IMR-90 (cell line): ENCODE measurements at places on chromosomes 2 and 18. TPM values are rescaled to one million over a fixed set of nuclear protein-coding genes. Genes with fewer than 3 reads are reported as not detected.

DNA sequence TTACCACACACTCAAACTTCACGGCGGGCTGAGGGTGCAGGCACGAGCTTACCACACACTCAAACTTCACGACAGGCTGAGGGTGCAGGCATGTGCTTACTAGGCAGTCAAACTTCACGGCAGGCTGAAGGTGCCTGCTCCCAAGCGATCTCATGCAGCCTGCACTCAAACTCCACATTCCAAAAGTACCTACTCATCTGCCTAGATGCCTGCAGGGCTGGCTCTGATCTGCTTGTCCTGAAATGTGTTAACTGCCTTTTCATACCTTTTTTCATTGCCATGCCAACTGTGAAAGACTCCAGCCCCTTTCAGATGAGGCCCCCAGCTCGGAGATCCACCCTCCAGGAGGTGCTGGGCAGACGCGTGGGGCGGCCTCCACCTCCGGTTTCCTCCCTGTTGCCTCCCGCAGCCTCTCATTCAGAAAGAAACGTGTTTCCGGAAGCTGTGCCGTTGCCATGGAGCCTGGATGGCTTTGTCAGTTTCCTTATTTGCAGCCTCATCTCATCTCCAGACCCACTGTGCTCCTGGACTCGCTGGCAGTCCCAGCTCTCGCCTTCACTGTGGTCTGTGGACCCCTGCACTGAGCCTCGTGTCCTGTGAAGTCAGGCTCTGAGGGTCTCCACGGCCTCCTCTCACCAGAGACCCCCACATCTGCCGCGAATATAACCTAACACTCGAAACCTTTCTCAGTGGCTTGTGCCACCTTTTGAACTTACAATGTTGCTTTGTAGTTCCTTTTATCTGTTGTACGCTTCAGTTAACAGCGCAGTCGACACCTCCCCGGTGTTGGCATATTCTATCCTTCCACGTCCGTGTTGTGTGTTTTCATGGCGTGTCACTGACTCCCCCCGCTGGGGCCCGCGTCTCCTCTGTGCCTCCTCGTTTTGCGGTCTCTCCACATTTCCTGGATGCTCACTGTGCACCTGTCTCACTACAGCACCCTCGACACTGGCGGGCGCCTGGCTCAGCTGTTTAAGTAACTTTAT, 106.1 kb upstream of the ALKAL2 start:
- DNase-seq, result no peak

DNA sequence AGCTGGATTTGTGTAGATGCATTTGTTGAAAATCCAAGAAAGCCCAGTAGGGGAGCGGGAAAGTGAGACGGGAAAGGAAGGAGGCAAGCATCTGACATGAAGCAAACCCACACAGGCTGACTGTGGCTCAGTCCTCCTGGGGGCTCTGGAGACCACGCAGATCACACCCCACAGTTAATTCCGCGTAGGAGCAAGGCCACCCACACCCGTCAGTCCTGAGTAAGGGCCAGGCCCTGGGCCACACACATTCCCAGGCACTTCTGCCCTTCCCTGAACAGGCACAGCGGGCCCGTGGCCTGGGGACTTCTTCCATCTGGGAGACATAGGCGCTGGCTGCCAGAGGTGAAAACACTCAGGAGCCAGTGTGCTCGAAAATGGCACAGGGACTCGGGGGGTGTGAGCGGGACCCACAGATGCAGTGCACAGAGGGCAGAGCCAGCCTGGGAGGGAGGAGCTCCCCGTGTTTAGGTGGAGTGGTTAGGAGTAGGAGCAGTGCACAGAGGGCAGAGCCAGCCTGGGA, 19.4 kb upstream of the PRLH start:
- DNase-seq, result no peak

DNA sequence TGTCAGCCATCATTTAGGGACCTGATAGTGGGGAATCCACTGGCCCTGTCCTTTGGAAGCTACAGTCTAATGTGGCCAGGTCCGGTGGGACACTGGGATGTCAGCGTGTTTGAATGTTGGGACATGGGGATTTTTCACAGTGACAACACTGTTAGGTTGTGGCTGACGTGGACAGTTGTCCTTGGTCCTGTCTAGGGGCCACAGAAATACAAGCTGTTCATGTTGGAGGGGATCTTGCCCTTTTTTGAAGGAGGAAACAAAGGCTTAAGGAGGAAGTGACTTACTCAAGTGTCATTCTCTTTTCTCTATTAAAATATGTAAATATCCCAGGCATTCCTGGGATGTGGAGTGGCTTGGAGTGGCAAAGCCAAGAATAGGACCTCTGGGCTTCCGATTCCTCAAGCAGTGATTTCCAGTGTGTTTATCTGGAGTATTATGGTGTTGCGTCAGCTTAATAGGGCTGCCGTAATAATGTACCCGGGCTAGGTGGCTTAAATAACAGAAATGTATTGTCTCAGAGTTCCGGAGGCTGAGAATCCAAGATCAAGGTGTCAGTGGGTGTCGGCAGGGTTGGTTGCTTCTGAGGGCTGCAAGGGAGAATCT, 8.5 kb downstream of the ACOXL start:
- DNase-seq, result no peak

GRCh38 chr2:149903626-149904025, 316.1 kb upstream of the MMADHC start:
- peak; percentile 38 for DNase-seq

GRCh38 chr2:120684289-120685065, 51.2 kb upstream of the GLI2 start:
- peak; percentile 86 for DNase-seq

GRCh38 chr2:190459881-190460280, 51.7 kb downstream of the MFSD6 start:
- no peak for DNase-seq

Gene SERPINB12
- total RNA-seq, result not detected in 2 replicates

Gene LHCGR
- total RNA-seq, result under 0.01 and 0.18 TPM in 2 replicates

DNA sequence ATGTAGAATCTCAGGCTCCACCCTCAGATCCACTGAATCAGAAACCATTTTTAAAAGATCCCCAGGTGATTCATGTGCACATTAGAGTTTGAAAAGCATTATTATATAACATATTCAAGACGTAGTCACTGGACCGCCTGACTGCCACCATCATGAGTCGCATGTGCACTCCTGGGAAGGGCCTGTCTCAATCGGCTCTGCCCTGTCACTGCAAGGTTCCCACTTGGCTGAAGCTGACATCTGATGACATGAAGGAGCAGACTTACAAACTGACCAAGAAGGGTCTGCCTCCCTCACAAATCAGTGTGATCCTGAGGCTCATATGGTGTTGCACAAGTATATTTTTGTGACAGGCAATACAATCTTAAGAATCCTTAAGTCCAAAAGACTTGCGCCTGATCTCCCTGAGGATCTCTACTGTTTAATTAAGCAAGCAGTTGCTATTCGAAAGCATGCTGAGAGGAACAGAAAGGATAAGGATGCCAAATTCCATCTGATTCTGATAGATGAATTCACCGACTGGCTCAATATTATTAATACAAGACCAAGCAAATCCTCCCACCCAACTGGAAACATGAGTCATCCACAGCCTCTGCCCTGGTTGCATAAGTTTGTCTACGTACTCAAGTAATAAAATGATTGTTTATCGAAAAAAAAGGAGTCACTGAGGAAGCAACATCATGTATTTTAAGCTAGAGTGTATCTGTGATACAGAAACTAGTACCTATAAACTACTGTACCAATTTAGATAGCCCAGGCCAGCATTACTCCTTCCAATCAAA, 26.2 kb downstream of the ATAD2B start:
- DNase-seq, result peak; percentile 94

- no peak for DNase-seq
Measured at GRCh38 chr2:236380051-236380612, 115.9 kb upstream of the ASB18 start.

- DNase-seq, result no peak
Measured at GRCh38 chr2:207387001-207387571, 142.7 kb upstream of the CREB1 start.

DNA sequence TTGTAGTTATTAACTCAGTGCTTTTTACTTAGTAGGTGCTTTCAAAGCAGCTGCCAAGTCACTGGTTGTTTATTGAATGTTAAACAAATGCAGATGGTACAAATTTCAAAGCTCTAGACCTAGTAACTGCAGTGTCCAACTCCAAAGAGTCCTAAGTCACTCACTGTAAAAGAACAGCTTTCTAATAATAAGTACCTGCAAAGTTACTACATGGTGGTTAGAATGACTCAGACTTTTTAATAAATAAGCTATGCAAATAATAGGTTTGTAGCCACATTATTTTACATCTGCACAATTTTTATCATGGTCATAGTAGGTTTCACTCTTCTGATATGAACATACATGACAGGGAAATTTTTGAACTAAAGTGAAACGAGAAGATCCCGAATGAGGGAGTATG, 1620.4 kb upstream of the CELF4 start:
- DNase-seq, result no peak

- no peak for DNase-seq
Measured at GRCh38 chr2:217940261-217941220, 62.3 kb downstream of the TNS1 start.

Gene SDC1
- total RNA-seq, result 22.0 and 23.6 TPM in 2 replicates

DNA sequence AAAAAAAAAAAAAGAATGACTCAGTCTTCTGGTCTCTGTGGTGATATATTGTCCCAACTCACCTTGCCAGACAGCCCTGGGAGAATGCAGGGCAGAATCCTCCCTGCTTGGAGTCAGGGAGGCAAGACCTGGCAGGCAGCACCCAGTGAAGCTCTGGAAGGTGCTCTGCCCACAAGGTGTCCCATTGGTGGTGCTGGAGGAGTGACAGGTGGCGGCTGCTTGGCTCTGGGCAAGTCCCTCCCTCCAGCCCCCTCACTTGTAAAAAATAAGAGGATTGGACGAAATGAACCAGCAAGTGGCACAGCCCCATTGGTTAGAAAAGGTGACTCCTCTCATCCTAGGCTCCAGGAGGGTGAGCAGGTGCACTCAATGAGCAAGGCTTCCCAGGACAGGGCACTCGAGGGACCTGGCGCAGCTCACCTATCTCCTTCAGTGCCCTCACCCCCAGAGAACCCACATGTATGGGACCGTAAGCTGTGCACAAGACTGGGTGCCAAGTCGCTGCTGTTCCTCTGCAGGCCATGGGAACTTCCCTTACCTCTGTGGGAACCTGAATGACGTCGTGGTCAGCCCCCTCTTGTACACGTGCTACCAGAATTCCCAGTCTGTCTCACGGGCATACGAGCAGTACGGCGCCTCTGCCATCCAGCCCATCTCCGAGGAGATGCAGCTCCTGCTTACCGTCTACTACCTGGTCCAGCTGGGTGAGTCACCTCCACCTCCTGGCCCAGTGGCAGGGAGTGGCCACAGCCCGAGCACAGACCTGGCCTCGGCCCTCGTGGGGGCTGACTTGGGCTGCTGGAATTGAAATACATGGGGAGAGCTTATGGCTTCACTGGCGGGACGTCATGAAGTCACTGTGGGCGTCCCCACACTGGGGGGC, 54.6 kb downstream of the GREB1 start:
- no peak for DNase-seq

- peak; percentile 72 for DNase-seq
Measured at GRCh38 chr2:234951664-234952269, at the start of gene SH3BP4. TSS of gene SH3BP4 (plus strand) at chr2:234952017. CDS start at chr2:235035003, 82,986 bp downstream.

- no peak for DNase-seq
Measured at GRCh38 chr2:224039770-224040440, 819 bp upstream of the SERPINE2 start.

GRCh38 chr18:3118195-3119010, 101.4 kb downstream of the MYOM1 start:
- no peak for DNase-seq

GRCh38 chr2:227161947-227162346, 2.1 kb downstream of the COL4A4 start:
- no peak for DNase-seq

GRCh38 chr2:104880076-104880475, 26.2 kb downstream of the POU3F3 start:
- no peak for DNase-seq

- DNase-seq, result no peak
Measured at GRCh38 chr2:104432401-104432800, 421.5 kb upstream of the POU3F3 start.

DNA sequence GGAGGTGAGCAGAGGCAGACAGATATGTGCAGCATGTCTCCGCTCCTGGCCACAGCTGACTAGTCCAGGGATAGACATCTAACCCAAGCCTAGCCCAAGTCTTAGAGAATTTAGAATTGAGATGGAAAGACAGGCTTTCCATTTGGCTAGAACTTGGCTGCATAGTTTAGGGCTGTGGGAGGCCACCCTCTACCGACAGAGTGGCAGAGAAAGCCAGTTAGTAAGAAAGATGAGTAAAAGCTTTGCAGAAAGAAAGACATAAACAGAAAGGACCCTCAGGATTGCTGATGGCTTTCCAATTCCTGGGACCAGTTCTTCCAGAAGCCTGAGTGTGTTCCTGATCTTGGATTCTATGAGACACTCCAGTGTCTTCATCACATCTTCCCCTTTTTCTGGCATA, 62.1 kb downstream of the DYM start:
- no peak for DNase-seq

Gene CROCC2
- not detected in 2 replicates for total RNA-seq

Gene COL3A1
- total RNA-seq, result 408 and 411 TPM in 2 replicates

Gene INHA
- total RNA-seq, result not detected in 2 replicates

- peak; percentile 68 for DNase-seq
Measured at GRCh38 chr2:171515672-171516298, 6.5 kb upstream of the CYBRD1 start.

Gene FAM161A
- total RNA-seq, result 1.1 and 1.3 TPM in 2 replicates

- no peak for DNase-seq
Measured at GRCh38 chr18:9113468-9114149, 11.1 kb downstream of the NDUFV2 start.

Gene MYL1
- not detected in 2 replicates for total RNA-seq

- no peak for DNase-seq
Measured at GRCh38 chr2:7289697-7290096, 372.5 kb downstream of the RNF144A start.

Gene PLGLB1
- total RNA-seq, result 0.18 and 0.28 TPM in 2 replicates

GRCh38 chr2:467543-467891, 179.6 kb upstream of the ALKAL2 start:
- DNase-seq, result no peak

Gene HSBP1L1
- total RNA-seq, result 7.8 and 8.6 TPM in 2 replicates

- peak; percentile 85 for DNase-seq
Measured at GRCh38 chr2:1605102-1606045, 138.9 kb downstream of the PXDN start.
